ENCODE measurements at places on chromosomes 12 and 14. TPM values are rescaled to one million over a fixed set of nuclear protein-coding genes. Genes with fewer than 3 reads are reported as not detected.
A peak's percentile ranks its signal among the peaks of the same experiment; 100 is the strongest.

Gene NINJ2
- 42.3 TPM for polyA plus RNA-seq

Gene GPR162
- not detected for polyA plus RNA-seq

Gene CYP27B1
- polyA plus RNA-seq, result not detected

Gene LRP1-AS
- polyA plus RNA-seq, result not detected

Gene PPFIA2
- not detected for polyA plus RNA-seq

Gene PPP4R4
- not detected for polyA plus RNA-seq

Gene TDRD9
- 1.2 TPM for polyA plus RNA-seq

Gene KLRG1
- 308 TPM for polyA plus RNA-seq

Gene BLTP3B
- polyA plus RNA-seq, result 24.8 TPM

Gene AKAP3
- polyA plus RNA-seq, result not detected

Gene KRT78
- polyA plus RNA-seq, result not detected

Gene GLTP
- polyA plus RNA-seq, result 64.8 TPM

DNA sequence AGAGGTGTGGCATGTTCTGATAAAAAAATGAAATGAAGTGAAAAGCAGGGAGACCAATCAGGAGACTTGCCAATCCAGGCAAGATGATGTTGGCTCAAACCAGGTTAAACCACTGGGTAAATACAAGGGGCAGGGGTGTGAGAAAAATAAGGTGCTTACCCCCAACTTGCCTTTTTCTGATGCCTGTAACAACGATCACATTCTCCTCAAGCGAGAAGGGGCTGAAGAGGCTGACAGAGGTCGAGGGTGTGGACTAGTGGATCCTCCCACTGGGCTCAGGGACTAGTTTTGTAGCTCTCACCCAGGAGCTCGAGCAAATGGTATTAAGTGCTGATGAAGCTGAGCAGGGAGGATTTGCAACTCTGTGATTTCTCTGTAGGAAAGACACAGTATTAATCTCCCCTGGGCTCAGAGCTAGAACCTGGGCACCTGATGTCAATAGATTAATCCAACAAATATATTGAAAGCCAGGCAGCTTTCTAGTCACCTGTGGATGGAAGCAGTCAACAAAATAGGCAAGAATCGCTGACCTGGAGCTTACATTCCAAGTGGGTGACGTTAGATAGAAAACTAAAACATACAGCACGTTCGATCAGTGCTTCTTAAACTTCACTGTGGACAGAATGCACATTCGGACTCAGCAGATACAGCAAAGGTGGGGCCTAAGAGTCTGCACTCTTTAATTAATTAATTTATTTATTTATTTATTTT is 15.2 kb upstream of the EAPP start:
- peaks cover 6% of the 10 kb centered on the region for H3K27me3 ChIP-seq
- no peak for DNase-seq
- peak overlapping the region; percentile 83 for H3K27ac ChIP-seq
- H3K4me3 ChIP-seq, result peak overlapping the region; percentile 23
- H3K36me3 ChIP-seq, result no peaks in the 10 kb centered on the region
- peaks cover 19% of the 10 kb centered on the region for H3K4me1 ChIP-seq

GRCh38 chr14:54211551-54212308 is 185.1 kb upstream of the CDKN3 start:
- H3K4me1 ChIP-seq, result no peaks in the 10 kb centered on the region
- H3K36me3 ChIP-seq, result no peaks in the 10 kb centered on the region
- H3K4me3 ChIP-seq, result no peak overlapping the region
- no peak overlapping the region for H3K27ac ChIP-seq

GRCh38 chr12:806200-806791 is 53.9 kb downstream of the WNK1 start:
- H3K4me3 ChIP-seq, result peak overlapping the region; percentile 28
- H3K36me3 ChIP-seq, result no peaks in the 10 kb centered on the region
- no peaks in the 10 kb centered on the region for H3K27me3 ChIP-seq
- peaks cover 55% of the 10 kb centered on the region for H3K4me1 ChIP-seq
- no peak for DNase-seq

DNA sequence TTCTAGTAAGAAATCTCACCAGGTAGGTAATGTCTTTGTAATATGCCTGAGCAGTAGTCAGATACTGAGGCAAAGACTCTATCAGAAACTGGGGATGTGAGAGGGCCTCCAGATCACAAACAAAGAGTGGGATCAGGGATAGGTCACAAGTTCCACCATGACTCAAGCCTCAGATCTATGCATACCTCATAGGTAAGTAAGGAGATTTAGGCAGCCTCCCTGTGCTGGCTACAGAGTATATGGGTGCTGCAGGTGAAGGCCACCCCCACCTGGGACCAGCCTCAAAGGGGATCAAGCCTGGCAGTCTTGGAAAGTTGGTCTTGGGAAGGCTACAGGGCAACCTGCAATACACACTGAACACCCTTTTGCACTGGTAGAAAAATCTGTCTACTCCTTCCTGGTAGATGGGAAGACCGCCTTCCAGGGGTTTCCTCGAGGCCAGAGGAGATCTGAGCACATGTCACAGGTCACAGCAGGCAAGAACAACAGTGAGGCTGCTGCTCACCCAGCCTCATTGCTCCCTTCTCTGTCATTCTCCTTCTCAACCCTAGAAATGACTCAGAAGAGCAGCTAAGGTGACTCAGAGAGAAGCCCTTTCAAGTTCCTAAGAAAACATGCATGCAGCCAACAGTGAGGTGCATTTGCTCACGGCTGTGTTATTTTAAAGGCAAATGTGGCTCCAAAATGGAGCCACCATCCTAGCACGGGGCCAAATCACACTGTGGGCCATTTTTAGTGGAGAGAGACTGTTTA is 143.4 kb upstream of the CDKN3 start:
- no peak overlapping the region for H3K27ac ChIP-seq
- H3K4me1 ChIP-seq, result no peaks in the 10 kb centered on the region
- no peaks in the 10 kb centered on the region for H3K36me3 ChIP-seq

DNA sequence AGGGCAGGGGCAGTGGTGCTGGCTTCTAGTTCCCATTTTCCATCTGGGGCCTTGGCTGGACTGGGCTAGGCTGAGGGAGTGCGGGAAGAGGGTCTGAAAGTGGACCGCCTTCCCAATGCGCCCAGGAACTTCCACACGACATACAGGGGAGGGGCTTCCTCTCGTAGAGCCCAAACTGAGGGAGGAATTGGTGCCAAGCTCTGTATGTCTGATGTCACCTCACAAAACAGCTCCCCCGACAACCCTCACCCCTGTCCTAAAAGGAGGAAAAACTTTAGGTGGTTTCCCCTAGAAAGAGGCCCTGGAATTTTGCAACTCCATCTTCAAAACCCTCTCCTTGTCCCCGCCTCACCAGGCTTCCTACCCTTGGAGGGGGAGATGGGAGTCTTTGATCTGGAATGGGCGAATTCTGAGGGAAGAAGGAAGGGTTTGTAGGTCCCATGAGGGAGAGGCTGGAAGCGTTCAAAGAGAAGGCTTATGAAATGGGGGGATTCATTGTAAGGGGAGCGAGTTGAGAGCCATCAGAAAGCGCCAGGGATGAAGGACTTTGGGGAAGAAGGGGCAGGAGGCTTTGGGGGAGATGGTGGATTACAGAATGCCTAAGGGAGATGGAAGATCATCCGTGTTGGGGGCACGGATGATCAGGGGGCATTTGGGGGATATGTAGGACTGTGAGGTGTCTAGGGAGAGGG is 844 bp downstream of the GLTP start:
- no peaks in the 10 kb centered on the region for H3K36me3 ChIP-seq
- DNase-seq, result no peak
- H3K27ac ChIP-seq, result peak overlapping the region; percentile 99

- H3K36me3 ChIP-seq, result no peaks in the 10 kb centered on the region
- no peaks in the 10 kb centered on the region for H3K27me3 ChIP-seq
- H3K4me3 ChIP-seq, result no peak overlapping the region
- H3K4me1 ChIP-seq, result no peaks in the 10 kb centered on the region
- no peak overlapping the region for H3K27ac ChIP-seq
- DNase-seq, result no peak
These were observed 866.0 kb upstream of the TMEM132C start for GRCh38 chr12:127401005-127401404.

- H3K27ac ChIP-seq, result no peak overlapping the region
- H3K27me3 ChIP-seq, result peaks cover 14% of the 10 kb centered on the region
- no peak for DNase-seq
- H3K4me1 ChIP-seq, result peaks cover 16% of the 10 kb centered on the region
- no peak overlapping the region for H3K4me3 ChIP-seq
- no peaks in the 10 kb centered on the region for H3K36me3 ChIP-seq
These were observed 4.6 kb downstream of the TAC3 start for GRCh38 chr12:57011438-57012424.

- peak overlapping the region; percentile 94 for H3K4me3 ChIP-seq
- DNase-seq, result no peak
- H3K27ac ChIP-seq, result peak overlapping the region; percentile 91
- peaks cover 7% of the 10 kb centered on the region for H3K36me3 ChIP-seq
- H3K27me3 ChIP-seq, result peaks cover 6% of the 10 kb centered on the region
These were observed 1.3 kb downstream of the MARS1 start for GRCh38 chr12:57489157-57489641.

- no peak for DNase-seq
- H3K27me3 ChIP-seq, result no peaks in the 10 kb centered on the region
- H3K27ac ChIP-seq, result no peak overlapping the region
- no peak overlapping the region for H3K4me3 ChIP-seq
These were observed 35.6 kb downstream of the DGLUCY start for GRCh38 chr14:91149462-91149861.

DNA sequence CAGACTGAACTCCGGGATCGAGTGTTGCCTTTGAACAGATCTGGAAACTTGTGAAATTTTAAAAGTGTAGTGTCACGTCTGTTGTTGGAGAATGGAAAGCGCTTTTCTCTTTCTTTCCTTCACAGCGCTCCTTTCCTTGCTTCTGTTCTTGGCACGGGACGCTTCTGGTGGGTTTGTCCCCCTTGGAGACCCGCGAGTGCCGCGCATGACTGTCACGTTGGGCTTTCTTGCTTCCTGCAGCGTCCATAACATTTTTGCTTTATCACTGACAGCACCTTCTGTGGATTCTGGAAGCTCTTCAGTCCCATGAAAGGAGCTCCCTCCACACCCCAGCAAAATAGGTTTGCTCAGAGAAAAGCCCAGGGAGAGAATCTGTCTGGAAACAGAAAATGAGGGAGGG is 193.0 kb upstream of the TMEM132C start:
- H3K4me1 ChIP-seq, result no peaks in the 10 kb centered on the region
- peaks cover 9% of the 10 kb centered on the region for H3K27me3 ChIP-seq
- no peak for DNase-seq
- H3K4me3 ChIP-seq, result no peak overlapping the region

Measured in immature natural killer cell (primary cell).